HL-60 (cell line): ENCODE measurements at places on chromosomes 6 and 20.
A peak's percentile ranks its signal among the peaks of the same experiment; 100 is the strongest.

- no peak for DNase-seq
Measured at GRCh38 chr20:51095633-51096521, 73.0 kb upstream of the KCNG1 start.

DNA sequence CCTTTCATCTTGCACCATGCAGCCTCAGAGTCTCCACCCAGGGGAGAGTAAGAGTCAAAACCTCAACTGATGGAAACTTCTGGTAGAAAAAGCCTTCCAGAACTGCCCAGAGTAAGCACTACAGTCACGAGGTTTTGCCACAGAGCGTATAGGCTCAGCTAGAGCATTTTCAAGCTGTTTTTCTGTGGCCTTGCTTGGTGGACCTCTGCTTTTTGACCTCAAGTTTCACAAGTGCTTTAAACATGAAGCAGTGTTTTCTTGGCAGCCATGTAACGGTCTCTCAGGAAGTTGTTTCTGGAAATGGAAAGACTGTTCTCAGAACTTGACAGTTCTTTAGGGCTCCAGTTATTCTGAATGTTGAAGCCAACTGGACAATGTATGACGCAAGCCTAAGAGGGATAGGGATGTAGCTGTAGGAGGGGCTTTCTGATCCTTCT is 146.5 kb downstream of the ZDHHC14 start:
- peak; percentile 65 for DNase-seq

- DNase-seq: no peak
Measured at GRCh38 chr6:3460253-3460652, 3.4 kb upstream of the SLC22A23 start.

DNA sequence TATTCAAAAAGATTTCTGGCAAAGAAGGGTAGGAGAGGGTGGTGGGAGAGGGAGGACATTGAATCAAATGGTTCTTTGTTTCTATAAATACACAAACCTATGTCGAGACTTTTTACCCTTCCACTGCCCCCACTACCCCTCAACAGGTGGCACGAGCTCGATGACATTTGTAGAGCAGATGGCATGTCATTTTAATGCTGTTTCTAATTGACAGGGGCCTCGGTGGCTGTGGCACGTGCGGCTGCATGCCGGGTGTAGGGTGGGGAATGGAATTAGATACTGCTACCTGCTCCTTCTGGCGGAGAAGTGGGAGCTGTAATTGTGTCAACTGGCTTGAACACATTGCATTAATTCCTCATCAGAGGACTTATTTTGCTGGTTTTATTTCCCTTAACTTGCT is 29.1 kb upstream of the SASH1 start:
- no peak for DNase-seq

DNA sequence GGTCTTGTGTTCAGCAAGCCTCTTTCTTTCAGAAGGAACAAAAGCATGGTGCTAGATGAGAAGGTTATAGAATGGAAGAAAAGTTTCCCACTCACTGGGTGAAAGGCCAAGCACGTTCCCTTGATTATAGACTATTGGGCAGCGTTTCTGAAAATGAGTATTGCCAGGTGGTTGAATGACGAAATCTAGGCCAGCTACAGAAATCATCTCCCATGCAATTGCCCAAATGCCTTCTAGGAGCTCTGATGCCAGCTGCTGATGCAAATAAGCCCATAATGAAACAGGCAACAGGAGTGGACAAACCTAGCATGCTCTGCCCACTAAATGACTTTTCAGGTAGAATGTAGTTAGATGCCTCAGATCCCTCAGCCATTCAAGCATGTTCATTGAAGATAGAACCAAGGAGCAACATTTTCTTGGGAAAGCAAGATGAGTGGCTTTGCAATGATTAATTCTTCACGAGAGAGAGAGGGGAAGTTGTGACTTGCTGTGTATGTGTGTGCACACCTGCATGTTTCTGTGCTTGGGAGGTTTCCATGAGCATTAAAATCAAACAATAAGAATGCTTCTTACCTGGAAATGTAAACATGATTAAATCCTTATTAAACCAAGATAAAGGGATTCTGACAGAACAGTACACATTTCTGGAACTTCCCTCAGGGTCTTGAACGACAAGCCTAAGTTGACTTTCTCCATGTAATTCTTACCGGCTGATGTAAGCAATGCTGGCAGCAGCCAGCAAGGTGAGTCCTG is 43.6 kb downstream of the ADTRP start:
- peak; percentile 36 for DNase-seq

DNA sequence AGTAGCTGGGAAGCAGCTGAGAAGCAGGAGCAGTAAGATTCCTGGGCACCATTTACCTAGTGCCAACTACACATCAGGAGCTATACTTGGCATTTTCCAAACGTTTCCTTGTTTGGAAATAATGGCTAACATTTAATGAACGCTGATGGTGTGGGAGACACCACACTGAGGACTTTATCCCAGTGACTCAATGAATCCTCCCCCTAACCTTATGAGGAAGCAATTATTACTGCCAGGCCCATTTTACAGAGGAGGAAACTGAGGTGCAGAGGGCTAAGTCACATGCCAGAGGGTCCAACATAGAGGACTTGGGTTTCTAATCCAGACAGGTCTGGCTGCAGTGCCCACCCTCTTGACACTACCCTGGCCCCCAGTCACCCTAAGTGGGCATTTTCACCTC is 6.1 kb downstream of the PTGIS start:
- DNase-seq: no peak

- DNase-seq: no peak
Measured at GRCh38 chr20:3483784-3484183, 13.0 kb downstream of the ATRN start.

DNA sequence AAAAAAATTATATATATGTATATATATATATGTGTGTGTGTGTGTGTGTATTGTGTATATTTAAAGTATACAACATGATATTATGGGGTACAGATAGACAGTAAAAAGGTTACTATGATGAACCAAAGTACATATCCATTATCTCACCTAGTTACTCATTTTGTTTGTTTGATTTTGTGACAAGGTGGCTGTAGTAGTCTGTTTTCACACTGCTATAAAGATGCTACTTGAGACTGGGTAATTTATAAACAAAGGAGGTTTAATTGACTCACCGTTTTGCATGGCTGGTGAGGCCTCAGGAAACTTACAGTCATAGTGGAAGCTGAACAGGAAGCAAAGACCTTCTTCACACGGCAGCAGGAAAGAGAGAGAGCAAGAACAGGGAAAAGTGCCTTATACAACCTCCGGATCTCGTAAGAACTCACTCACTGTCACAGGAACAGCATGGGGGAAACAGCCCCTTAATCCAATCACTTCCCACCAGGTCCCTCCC is 30.2 kb upstream of the DACT2 start:
- DNase-seq: no peak

DNA sequence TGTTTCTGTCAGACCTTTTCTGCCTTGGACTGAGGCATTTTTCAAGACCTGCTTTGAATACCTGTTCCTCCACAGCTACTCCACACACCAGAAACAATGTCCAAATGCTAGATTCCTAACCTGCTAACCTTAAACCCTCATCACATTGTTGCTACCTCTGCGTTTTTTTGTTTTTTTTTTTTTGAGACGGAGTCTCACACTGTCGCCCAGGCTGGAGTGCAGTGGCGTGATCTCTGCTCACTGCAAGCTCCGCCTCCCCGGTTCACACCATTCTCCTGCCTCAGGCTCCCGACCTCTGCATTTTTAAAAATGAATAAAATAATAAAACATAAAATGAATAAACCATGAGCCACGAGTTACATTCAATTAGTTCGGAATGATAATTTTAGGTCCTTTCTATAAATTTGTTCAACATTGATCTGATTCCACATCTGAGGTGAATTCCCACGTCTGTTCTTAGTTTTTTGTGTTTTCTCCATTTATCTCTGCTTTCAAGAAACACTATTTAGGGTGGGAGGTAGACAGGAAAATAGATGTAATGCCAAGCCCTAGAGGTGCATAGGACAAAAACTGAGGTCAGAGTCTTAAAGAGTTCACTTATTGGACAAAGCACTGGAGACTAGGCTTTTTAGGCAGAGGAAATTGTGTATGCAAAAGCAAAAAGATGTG is 1.3 kb downstream of the C6orf89 start:
- no peak for DNase-seq
